ENCODE measurements at places on chromosomes 2 and 18. TPM values are rescaled to one million over a fixed set of nuclear protein-coding genes. Genes with fewer than 3 reads are reported as not detected.

- H3K36me3 ChIP-seq = no peaks in the 10 kb centered on the region
- H3K27me3 ChIP-seq = no peaks in the 10 kb centered on the region
- H3K27ac ChIP-seq = no peak overlapping the region
- no peaks in the 10 kb centered on the region for H3K4me1 ChIP-seq
- no peak for DNase-seq
Measured at GRCh38 chr2:129263939-129264338, 715.5 kb upstream of the RAB6C start.

DNA sequence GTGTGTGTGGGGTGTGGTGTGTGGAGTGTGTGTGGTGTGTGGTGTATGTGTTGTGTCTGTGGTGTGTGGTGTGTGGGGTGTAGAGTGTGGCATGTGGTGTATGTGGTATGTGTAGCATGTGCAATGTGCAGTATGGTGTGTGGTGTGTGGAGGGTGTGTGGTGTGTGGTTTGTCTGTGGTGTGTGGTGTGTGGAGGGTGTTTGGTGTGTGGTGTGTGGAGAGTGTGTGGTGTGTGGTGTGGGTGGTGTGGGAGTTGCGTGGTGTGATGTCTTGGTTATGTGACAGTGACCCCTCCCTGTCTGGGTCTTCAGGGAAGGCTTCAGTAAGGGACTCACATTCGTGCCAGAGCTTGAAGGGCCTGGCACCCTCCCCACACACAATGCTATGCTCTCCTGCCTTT lies 718.2 kb upstream of the SOX11 start:
- H3K4me1 ChIP-seq = no peaks in the 10 kb centered on the region
- no peak overlapping the region for H3K27ac ChIP-seq
- DNase-seq = no peak
- H3K36me3 ChIP-seq = no peaks in the 10 kb centered on the region
- H3K27me3 ChIP-seq = no peaks in the 10 kb centered on the region

GRCh38 chr18:62588217-62588616 lies 65.4 kb downstream of the ZCCHC2 start:
- DNase-seq = no peak
- H3K27me3 ChIP-seq = no peaks in the 10 kb centered on the region
- no peaks in the 10 kb centered on the region for H3K36me3 ChIP-seq
- H3K4me3 ChIP-seq = no peak overlapping the region

DNA sequence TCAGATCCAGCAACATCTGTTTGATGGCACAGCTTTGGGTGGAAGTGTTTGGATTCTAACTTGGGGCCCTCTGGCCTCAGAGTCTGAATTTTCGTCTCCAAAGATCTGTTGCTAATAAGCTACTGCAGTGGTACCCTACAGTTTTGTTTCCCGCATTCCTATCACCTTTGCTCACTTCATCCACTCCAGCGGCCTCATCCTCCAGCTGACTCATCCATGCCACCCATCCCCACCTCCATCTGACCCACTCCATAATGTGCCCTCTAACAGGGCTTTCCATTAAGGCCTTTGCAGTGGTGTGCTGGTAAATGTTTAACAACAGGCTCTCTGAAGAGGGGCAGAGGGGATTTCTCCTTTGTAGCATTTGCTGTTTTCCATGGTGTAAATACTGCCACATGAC lies 225.5 kb downstream of the TGIF1 start:
- no peaks in the 10 kb centered on the region for H3K36me3 ChIP-seq
- no peaks in the 10 kb centered on the region for H3K27me3 ChIP-seq
- no peak for DNase-seq
- H3K4me3 ChIP-seq = no peak overlapping the region
- no peak overlapping the region for H3K27ac ChIP-seq

GRCh38 chr2:109430329-109430636 lies 183.5 kb downstream of the SEPTIN10 start:
- no peak for DNase-seq
- no peaks in the 10 kb centered on the region for H3K36me3 ChIP-seq
- no peaks in the 10 kb centered on the region for H3K27me3 ChIP-seq
- H3K4me1 ChIP-seq = peaks cover 24% of the 10 kb centered on the region

DNA sequence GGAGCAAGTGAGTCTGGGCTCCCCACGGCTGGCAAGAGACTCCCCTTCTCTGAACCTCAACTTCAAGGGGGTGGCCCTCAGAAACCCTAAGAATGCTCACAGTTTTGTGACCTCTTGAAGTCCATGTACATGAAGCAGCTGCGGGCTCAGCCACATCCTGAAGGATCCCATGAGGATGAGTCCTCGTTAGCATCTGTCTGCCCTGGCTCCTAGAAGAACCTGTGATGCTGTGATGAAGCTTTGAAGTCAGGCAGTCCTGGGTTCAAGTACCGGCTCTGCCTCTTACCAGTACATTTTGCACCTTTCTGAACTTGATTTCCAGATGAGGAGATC lies 38.1 kb downstream of the SDC1 start:
- peaks cover 29% of the 10 kb centered on the region for H3K4me1 ChIP-seq
- no peak for DNase-seq
- H3K36me3 ChIP-seq = no peaks in the 10 kb centered on the region
- no peak overlapping the region for H3K4me3 ChIP-seq
- H3K27me3 ChIP-seq = no peaks in the 10 kb centered on the region

GRCh38 chr2:69022548-69022947 lies 9.6 kb downstream of the ANTXR1 start:
- H3K27ac ChIP-seq = no peak overlapping the region
- peaks cover 71% of the 10 kb centered on the region for H3K4me1 ChIP-seq
- H3K27me3 ChIP-seq = no peaks in the 10 kb centered on the region
- H3K36me3 ChIP-seq = no peaks in the 10 kb centered on the region

GRCh38 chr18:43303376-43303775 lies 26.1 kb upstream of the SYT4 start:
- no peak overlapping the region for H3K4me3 ChIP-seq
- no peaks in the 10 kb centered on the region for H3K36me3 ChIP-seq
- H3K27me3 ChIP-seq = no peaks in the 10 kb centered on the region
- H3K4me1 ChIP-seq = no peaks in the 10 kb centered on the region
- DNase-seq = no peak

DNA sequence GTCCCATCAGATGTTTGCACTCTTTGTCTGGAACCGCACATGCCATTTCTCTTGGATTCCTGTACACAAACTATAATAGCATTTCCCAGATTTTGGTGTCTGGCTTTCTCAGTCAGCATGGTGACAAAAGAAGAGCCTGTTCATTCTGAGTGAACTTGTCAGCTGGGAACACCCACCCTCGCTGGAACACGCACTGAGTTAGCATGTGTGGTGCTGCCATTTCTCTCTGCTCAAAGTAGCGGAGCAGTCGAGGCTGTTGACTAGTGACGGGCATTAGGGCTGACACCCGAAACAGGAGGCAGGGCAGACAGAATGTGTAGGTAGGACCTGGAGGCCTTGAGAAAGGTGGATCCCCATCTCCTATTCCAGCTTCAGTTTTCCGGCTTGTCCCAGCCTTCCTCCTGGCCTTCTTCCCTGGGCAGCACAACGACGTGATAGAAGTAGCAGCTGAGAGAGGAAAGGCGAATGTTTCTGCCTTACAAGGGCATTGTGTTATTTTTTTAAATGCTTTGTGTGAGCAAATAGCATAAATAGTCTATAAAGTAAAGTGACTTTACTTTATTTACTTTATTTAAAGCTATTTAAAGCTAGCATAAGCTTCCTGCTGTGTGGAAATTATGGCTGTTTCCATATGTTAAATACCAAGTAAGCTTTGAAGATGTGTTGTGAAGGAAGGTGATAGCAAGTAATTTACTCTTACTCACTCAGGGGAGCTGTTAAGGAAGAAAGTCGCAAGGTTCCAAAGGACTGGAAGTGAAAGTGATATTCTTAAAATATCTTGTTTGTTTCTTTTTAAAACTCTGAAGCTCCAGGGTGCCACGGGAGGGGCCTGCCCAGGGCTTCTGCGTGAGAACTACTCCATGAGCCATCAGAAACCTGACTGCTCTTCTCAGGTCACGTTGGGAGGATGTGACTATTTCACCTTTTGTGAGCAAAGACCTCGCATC lies 272.6 kb downstream of the NEDD4L start:
- no peaks in the 10 kb centered on the region for H3K27me3 ChIP-seq
- no peak overlapping the region for H3K4me3 ChIP-seq
- DNase-seq = no peak
- H3K36me3 ChIP-seq = no peaks in the 10 kb centered on the region

DNA sequence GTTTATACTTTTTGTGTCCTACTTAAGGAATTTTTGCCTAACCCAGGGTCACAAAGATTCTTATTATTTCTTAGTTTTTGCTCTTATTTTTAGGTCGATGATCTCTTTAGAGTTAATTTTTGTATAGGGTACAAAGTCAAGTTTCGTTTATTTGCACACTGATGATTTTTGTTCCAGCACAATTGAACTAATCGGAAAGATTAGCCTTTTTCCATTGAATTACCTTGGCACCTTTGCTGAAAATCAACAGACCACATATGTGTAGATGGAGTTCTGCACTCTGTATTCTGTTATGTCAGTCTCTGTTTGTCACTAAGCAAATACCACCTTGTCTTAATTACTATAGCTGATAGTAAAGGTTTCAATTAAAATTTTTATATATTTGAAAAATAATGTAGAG lies 18.7 kb downstream of the EML4 start:
- no peaks in the 10 kb centered on the region for H3K36me3 ChIP-seq
- no peak for DNase-seq
- H3K27me3 ChIP-seq = no peaks in the 10 kb centered on the region
- H3K4me3 ChIP-seq = no peak overlapping the region
- H3K4me1 ChIP-seq = no peaks in the 10 kb centered on the region

DNA sequence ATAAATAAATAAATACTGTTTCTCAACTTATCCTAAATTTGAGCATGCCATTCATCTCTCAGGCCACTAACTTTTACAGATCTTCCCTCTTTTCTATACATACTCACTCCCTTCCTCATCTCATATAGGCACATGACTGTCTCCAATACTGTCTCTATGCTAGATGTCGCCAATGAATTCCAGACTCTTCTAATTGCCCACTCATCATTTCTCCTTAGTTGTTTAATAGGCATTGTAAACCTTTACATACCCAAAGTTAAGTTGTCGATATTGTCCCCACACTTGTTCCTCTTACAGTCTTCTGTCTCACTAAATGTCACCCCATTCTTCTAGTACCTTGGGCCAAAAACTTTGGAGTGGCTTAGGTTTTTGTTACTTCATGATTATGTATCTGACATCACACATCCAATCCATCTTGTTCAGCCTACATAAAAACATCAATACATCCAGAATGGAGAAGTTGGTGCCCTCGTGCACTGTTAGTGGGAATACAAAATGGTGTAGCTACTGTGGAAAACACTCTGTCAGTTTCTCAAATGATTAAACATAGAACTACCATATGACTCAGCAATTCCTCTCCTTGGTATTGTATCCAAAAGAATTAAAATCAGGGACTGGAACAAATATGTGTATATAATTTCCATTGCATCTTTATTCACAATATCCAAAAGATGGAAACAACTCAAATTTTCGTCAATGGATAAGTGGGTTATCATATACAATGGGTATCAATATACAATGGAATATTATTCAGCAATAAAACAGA lies 935.1 kb downstream of the SLC4A3 start:
- no peak overlapping the region for H3K27ac ChIP-seq
- DNase-seq = no peak
- no peaks in the 10 kb centered on the region for H3K4me1 ChIP-seq
- H3K4me3 ChIP-seq = no peak overlapping the region
- H3K36me3 ChIP-seq = no peaks in the 10 kb centered on the region
- H3K27me3 ChIP-seq = no peaks in the 10 kb centered on the region

- DNase-seq = no peak
- H3K36me3 ChIP-seq = no peaks in the 10 kb centered on the region
- H3K4me3 ChIP-seq = no peak overlapping the region
- H3K27me3 ChIP-seq = no peaks in the 10 kb centered on the region
Measured at GRCh38 chr2:45269149-45269793, 260.0 kb upstream of the SIX2 start.

- H3K4me1 ChIP-seq = peaks cover 5% of the 10 kb centered on the region
- no peak overlapping the region for H3K4me3 ChIP-seq
- H3K27me3 ChIP-seq = no peaks in the 10 kb centered on the region
- no peak overlapping the region for H3K27ac ChIP-seq
- no peak for DNase-seq
Measured at GRCh38 chr2:33236482-33237385, 239.7 kb upstream of the RASGRP3 start.

- H3K36me3 ChIP-seq = no peaks in the 10 kb centered on the region
- H3K27ac ChIP-seq = no peak overlapping the region
- H3K27me3 ChIP-seq = no peaks in the 10 kb centered on the region
- DNase-seq = no peak
Measured at GRCh38 chr2:121608967-121609366, 40.3 kb downstream of the CLASP1 start.

DNA sequence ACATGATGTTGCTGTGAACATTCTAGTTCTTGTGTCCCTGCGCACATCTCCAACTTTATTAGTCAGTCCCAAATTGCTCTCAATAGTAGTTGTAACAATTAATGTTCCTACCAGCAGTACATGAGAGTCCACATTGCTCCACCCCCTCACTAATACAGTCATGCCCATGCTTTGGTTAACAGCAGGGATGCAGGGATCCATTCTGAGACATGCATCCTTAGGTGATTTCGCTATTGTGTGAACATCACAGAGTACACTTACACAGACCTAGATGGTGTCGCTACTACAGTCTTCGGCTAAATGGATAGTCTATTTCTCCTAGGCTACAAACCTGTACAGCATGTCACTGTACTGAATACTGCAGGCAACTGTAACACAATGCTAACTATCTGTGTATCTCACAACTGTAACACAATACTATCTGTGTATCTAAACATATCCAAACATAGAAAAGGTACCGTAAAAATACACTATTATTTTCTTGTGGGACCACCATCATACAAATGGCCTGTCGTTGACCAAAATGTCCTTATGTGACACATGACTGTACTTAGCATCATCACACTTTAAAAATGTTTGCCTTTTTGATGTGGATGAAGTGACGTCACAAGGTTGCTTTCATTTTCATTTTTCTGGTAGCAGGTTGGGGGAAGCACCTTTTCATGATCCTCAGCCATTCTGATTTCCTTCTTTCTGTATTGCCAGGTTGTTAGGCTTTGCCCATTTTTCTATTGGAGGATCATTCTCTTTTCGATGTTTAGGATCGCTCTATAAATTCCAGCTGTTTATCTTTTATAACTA lies 82.9 kb upstream of the RNF152 start:
- H3K4me1 ChIP-seq = no peaks in the 10 kb centered on the region
- no peaks in the 10 kb centered on the region for H3K27me3 ChIP-seq
- no peak overlapping the region for H3K27ac ChIP-seq
- DNase-seq = no peak
- no peaks in the 10 kb centered on the region for H3K36me3 ChIP-seq
- no peak overlapping the region for H3K4me3 ChIP-seq

DNA sequence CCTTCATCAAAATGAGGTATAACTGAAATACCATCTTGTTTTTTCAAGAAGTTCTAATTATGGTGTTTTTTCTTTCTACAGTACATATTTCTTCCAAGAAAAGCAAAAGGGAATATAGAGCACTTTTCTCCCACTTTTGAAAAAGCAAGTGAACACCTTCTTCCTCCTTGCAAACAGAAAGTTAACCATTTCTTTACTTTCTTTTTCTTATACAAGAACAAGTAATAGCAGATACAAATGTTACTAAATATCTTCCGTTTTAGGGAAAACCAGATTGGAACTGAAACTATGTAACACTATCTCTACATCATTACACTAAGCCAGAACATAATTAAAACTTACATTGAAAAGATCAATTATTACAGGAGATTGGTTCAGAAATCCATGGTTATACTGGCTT lies 44.0 kb downstream of the COBLL1 start:
- H3K27ac ChIP-seq = no peak overlapping the region
- peaks cover 19% of the 10 kb centered on the region for H3K4me1 ChIP-seq
- no peaks in the 10 kb centered on the region for H3K36me3 ChIP-seq
- DNase-seq = no peak
- H3K27me3 ChIP-seq = no peaks in the 10 kb centered on the region

The TFPI gene
- total RNA-seq = 8.0 TPM

The TANC1 gene
- 36.6 TPM for total RNA-seq

The ZNF514 gene
- total RNA-seq = 5.9 TPM

The IL37 gene
- not detected for total RNA-seq

The CYP27C1 gene
- 1.1 TPM for total RNA-seq

The NCKAP5 gene
- 4.5 TPM for total RNA-seq

The RASGRP3 gene
- 1.9 TPM for total RNA-seq

The GAD1 gene
- total RNA-seq = 4.2 TPM

The C2orf66 gene
- not detected for total RNA-seq

The SPHKAP gene
- total RNA-seq = not detected

Data from esophagus squamous epithelium (tissue), 5 donors.